ENCODE measurements at places on chromosomes 7 and 10. TPM values are rescaled to one million over a fixed set of nuclear protein-coding genes. Genes with fewer than 3 reads are reported as not detected.

The GPR15LG gene
- total RNA-seq = not detected

The NKX1-2 gene
- total RNA-seq = not detected

The CADPS2 gene
- 17.8 TPM for total RNA-seq

The EPDR1 gene
- 43.2 TPM for total RNA-seq

The CCDC172 gene
- total RNA-seq = not detected

The TEX47 gene
- not detected for total RNA-seq

The SPDYE9 gene
- total RNA-seq = not detected

The HIPK2 gene
- total RNA-seq = 140 TPM

The MET gene
- 17.8 TPM for total RNA-seq

DNA sequence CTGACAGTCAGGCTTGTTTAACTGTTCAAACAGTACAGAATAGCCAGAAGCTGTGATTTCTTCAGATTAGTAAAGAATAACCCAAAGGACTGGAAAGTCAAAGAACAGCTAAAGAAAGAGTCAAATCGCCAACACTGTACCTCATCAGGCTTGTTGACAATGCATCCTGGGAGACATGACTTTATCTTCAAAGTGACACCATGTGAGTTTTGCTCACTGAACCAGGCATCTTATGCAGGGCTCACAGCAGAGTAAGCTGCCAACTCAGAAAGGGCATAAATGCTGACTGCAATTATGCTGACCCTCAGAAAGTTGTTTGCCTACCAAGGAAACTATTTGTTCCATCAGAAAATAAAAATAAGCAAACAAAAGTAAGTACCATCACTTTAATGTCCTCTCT lies 96.4 kb downstream of the MAGI2 start:
- peak; percentile 5 for DNase-seq

- no peak for DNase-seq
Measured at GRCh38 chr7:56105508-56105907, 768 bp downstream of the CHCHD2 start.

DNA sequence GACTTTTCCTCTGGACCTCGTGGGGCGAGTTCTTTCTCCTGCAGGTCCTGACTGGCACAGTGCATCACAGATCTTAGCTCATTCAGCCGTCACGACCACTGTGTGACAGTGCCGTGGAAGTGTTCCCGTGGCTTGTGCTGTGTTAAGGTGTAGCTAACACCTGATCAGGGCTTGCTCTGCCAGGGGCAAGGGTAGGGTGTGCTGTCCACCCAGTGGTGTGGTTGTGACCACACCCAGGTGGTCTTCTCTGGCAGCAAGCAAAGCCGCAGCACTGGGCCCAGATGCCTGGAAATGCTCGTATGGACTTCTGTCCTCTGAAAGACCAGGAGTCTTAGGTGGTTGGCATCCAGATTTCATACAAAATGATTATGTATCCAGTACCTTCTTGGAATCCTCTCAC lies 86.2 kb downstream of the GLRX3 start:
- no peak for DNase-seq

GRCh38 chr7:12423355-12423996 lies 19.8 kb upstream of the VWDE start:
- DNase-seq = no peak

DNA sequence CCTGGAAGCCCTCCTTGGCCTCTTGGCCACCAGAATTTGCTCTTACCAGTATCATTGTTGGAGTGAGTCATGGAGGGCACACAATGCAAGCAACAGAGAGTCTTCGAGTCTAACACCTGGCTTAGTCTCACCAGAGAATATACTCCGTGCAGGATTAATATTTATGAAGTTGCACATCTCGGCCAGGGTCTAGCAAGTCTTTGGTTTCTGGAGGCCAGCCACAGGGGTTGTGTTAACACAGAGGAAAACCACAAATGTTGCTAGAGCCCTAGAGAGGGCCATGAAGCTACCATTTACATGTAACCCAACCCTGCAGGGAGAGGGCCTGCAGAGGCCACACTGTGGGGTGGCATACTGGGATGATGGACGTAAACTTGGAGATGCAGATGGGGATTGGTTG lies 71.8 kb downstream of the MTPN start:
- no peak for DNase-seq

GRCh38 chr7:43679210-43680068 lies 49.9 kb downstream of the COA1 start:
- DNase-seq = no peak

DNA sequence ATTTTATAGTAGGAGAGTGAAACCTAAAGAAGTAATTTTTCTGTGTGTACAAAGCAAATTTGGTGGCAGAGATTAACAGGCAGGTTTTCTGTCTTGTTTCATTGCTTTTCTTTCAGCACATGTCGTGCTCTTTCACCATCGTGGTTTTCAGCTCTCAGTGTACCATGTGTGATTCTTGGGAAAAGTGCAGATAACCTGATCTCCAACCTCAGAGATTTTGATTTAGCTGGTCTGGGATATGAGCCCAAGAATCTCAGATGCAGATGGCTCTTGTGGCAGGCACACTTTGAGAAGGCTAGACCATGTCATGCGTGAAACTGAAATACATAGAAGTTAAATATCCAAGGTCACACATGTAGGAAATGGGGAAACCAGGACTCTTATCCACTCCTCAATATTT lies 317.4 kb downstream of the EXOC4 start:
- no peak for DNase-seq

GRCh38 chr10:18100669-18101068 lies 39.6 kb upstream of the CACNB2 start:
- DNase-seq = no peak

DNA sequence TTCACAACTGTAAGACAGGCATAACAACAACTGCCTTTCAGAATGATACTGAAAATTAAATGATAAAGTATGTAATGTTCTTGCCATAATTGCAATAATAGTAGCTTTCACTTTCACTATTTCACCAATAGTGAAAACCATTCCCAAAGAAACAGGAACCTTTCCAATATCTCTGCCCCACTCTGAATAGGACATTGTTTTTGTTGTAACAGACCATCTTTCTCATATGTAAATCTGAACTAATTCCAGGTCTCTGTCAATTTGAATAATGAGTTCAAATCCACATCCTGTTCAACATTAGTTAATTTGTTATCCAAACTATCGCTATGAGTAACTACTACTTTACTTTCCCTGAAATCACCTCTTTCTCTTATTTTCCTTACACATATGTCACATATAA lies 148.0 kb downstream of the LRRN3 start:
- no peak for DNase-seq
